ENCODE measurements at places on chromosomes 3 and 15.

DNA sequence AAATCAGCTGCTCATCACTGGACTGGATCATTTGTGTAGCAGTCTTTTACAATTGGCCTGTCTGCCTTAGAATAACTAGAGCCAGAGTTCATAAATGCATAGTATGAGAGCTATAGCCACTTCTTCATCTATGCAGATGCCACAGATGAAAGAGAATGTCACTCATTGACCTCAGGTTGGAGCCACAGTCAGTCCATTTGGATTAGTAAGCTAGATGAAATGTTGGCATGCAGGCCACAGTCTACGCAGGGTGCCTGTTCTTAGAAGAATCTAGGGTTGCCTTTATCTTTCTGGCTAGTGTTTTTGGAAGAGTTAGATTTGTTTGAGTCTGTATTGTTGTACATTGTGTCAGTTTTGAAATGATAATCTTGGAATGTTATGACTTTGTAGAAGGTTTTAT lies 25.4 kb upstream of the EDEM1 start:
- DNase-seq: no peak

GRCh38 chr3:40566694-40567093 lies 41.9 kb downstream of the ZNF621 start:
- no peak for DNase-seq

- peak; percentile 36 for DNase-seq
Measured at GRCh38 chr3:39189959-39190269, 2.5 kb downstream of the XIRP1 start.

GRCh38 chr15:29056839-29057450 lies 171.2 kb downstream of the APBA2 start:
- no peak for DNase-seq

GRCh38 chr3:81452418-81452817 lies 309.0 kb downstream of the GBE1 start:
- no peak for DNase-seq

DNA sequence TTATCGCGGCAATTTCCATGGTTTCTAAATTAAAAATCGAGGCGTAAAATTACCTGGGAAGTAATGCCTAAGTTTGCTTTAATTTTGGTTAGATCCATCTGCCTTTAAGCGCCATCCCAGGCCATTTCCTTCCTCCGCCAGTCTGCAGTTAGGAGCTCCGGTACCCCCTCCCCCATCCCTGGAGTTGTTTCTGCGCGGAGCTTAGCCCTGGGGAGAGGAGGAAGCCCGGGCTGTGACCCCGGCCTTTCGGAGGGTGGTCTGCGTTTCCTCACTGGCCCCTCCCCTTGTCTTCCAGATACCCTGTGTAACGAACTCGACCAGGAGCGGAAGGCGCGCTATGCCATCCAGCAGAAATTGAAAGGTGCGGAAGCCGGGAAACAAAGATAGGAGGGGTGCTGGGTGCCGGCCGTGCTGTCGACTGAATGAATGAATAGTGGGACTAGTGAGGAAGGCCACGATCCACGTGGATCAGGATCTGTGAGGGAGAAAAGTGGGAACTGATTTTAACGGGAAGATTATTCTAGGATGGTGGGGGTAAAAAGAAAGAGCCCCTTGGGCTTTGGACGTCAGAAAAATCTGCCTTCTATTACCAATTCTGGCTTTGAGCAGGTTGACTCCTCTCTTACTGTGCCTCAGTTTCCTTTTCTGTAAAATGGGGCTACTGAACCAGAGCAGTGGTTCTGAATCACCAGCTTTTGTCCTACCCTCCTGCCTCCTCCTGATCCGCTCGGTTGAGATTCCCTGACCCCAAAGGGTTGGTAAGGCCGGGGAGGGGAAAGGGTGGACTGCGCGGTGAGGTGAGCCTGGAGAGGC lies 6.7 kb downstream of the RNU6-1 start:
- DNase-seq: no peak

DNA sequence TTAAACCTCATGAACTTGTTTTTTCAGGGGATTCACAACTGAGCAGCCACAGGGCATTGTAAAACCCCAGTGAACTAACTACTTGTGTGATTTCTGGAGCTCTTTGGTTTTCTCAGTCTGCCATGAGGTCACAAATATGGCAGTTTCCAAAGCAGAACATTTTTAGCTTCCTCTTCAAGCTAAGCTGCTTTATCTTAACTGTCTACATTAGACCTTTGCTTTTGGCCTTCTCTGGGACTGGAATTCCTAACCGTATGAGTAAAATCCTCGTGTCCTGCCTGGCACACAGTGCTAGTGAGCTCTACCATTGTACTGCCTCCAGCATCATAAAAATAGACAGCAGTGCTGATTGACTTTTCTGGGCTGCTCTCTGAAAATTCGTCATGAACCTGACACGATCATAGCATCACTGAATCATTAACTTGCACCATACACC lies 22.1 kb downstream of the CDIN1 start:
- DNase-seq: no peak

DNA sequence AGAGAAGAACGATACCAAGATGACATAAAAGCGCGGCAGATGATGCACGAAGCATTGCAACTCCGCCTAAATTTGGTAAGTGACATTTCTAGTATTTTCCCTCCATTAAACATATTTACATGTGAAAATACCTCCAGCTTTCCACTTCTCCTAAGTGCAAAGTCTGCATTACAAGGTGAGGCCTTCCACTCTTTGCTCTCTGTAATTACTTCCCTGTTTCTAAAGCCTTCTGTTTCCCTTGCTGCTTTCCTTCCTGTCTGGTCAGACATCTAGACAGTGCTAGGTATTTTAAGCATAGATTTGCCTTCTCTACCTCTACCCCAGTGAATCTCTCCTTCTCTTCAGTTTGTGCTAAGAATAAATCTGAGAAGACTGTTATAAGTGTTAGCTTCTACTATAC lies 1.9 kb downstream of the P2RY12 start:
- DNase-seq: no peak

DNA sequence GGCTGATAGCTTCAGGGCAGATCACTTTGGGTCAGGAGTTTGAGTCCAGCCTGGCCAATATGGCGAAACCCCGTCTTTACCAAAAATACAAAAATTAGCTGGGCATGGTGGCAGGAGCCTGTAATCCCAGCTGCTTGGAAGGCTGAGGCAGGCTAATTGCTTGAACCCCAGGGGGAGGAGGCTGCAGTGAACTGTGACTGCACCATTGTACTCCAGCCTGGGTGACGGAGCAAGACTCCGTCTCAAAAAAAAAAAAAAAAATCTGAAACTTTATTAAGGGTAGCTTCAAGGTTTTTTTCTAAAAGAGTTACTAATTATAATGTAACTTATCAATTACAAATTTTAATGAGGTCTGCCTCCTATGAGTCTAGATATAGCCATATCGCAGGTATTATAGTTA lies 5.1 kb downstream of the NECTIN3 start:
- DNase-seq: no peak

DNA sequence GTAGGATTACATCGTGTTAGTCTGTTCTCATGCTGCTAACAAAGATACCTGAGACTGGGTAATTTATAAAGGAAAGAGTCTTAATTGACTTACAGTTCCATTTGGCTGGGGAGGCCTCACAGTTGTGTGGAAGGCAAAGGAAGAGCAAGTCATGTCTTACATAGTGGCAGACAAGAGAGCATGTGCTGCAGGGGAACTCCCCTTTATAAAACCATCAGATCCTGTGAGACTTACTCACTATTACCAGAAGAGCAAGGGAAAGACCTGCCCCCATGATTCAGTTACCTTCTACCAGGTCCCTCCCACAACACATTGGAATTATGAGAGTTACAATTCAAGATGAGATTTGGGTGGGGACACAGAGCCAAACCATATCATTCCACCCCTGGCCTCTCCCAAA lies 3.4 kb downstream of the SLC25A26 start:
- DNase-seq: no peak

DNA sequence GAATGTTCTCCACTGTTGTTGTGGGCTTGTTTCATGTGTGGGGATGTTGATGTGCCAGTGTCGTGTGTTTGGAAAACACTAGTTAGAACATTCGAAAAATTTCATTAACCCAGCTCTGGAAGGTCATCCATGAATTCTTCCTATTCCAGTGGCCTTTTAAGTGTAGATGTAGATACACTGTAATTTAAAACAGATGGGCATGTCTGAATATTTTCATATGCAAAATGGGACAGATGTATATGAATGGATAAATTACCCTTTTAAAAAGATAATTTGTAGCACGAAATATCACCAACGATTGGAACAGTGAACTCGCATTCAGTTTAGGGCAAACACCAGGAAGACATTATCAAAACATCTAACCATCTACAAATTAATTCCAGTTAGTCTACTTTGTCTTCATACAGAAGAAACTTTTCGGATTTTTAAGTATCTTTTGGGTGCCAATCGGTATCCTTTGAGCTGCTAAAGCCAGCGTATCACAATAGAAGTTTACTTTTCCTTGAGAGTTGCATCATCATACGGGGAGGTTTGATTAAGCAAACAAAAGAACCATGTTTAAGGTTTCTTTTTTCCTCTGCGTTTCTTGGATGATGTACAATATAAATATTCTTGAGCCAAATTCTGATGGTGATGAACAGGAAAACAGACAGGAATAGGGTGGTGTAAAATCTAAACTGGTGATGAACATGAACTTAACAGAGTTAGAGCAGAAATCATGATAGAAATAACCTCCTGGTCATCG lies 528.1 kb downstream of the FOXP1 start:
- no peak for DNase-seq

DNA sequence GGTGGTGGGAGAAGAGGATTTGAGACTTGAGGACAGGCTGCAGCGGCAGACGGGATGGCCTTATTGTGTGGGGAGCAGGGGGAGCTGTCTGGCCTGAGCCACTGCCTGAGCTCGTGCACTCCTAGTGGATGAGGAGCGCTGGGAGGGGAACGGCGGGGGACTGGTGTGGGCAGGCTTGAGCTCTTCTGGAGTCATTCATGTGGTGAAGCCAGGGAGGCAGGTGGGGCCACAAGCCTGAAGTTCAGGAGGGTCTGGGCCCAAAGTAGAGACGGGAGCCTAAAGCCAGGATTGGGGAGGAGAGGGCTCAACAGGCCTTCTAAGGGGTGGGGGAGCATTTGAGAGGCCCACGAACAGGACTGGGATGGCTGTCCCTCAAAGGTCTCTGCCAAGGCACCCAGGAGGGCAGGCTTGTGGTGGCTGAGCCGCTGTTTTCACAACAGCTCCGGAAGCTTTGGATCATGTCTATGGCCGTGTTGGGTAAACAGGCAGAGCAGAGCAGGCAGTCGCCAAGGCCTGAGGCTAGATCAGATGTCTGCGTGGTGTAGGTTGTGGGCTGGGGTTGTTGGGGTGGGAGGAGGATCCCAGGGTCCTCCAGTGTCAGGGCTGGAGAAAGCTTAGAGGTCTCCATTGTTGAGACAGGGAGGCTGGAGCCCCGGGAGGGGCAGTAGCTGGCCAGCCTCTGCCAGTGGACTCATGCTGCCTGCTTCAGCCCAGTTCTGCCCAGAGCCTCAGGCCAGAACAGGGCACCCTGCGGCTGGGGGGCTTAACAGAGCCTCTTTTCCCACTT lies 8.2 kb downstream of the PRKCD start:
- no peak for DNase-seq

- no peak for DNase-seq
Measured at GRCh38 chr3:136664771-136665170, 87.4 kb downstream of the STAG1 start.

DNA sequence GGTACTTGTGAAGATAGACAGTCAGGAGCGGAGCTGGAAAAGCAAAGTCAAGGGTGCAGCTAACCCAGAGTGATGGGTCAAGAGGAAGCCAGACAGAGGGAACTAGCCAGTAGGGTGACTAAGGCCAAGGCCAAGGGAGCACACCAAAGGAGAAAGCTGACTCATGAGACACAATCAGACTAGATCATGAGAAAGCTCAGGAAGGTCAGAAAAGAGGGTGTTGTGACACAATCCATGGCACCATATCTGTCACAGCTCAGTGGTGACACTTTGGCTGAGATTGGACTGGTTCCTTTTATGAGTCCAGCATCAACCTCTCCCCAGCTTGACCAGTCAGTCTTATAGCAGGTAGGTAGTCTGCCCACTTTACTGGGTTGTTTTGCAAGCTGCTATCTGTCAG lies 22.2 kb downstream of the P2RY1 start:
- DNase-seq: no peak

DNA sequence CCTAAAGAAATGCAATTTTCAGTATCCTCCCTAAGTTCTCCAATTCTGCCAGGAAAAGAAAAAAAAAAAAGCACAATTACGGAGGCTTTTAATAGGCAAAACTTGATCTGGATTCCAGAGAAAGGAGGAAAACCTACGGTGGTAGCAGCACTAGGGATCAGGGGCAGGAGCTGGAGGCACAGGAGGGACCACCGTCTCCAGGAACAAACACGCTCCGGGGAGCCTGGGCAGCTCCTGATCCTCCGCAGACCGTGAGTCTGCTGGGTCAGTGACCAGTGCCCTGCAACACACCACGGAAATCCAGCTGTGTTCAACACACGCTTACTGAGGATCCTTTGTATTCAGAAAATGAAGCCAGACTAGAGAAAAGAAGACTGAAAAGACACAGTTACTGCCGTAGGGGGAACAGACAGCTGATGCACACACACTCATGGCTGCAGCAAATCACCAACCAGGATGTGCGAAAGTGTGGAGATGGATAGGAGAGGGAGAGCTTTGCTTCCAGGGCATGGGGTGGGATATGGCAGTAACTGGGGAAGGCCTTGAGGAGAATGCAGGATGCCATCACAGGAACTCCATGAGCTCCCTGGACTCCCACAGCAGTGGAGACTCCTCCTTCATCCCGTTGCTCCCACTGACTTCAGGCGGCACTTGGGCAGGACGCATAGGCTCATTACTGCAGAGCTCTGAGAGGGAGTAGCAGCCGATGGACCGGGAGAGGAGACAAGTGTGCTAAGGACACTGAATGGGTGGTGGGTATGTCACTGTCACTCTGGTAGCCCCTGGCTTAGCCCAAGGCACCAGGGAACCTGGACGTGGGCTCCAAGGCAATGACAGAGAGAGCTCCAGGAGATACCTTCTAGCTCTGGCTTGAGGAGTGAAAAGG lies 167.0 kb downstream of the ATP10A start:
- DNase-seq: no peak

DNA sequence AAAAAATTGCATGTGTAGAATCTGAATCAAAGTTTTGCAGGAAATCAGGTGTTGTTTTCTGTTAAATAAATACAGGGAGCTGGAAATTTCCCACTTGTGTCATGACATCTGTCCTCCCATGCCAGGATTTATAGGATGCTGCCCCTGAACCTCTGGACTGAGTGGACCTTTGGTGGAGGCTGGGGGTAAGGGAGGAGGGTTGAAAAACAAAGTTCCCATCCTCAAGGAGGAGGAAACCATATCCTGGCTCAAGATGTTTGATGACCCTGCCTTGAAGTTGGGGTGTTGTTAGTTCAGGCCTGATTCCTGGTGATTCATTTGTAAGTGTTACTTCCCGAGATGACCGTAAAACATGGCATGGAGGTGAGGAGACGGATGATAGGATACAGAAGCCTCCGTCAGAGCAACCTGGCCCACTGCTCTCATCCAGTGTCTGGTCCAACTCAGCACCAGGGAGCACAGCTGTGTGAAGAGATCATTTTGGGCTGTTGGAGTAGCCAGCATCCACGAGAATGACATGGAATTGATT lies 223.6 kb downstream of the CACNA2D3 start:
- DNase-seq: no peak

DNA sequence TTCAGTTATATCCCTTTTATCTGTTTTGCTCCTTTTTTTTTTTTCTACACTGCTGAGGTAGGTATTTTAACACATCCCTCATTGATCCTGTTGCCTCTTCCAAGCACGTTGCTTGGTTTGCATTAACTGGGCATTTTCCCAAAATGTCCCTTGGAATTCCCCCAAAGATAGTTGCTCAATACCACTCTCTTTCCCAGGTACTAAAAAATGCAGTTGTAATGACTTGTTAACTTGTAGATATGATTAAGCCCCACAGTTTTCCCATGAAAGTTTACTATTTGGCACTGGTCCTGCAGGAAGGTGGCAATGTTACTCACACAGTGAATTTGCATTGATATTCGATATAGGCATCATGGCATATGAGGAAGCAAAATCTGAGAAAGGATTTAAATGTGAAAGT lies 67.1 kb downstream of the GRM7 start:
- no peak for DNase-seq
